ENCODE measurements at places on chromosomes 7 and 10.
A peak's percentile ranks its signal among the peaks of the same experiment; 100 is the strongest.

DNA sequence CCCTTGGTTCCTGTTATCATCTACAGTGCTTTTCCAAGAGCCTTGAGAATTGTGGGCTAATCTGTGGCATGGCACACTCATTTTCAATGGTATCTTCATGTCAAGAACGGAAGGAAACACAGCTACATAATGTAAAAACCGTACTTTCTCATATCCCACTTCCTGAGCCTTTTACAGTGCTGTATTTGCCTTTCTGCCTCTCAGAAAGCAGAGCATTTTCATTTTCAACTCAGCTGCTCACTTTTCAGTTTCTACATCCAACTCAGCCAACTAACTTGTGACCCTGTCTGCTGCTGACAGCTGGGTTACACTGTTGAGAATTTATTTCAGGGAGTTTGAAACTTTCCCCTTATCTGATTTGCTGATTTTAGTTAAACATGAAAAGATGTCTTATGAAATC is 875.8 kb upstream of the KCND2 start:
- no peaks in the 10 kb centered on the region for H3K36me3 ChIP-seq
- H3K27ac ChIP-seq, result no peak overlapping the region
- DNase-seq, result no peak

- no peaks in the 10 kb centered on the region for H3K27me3 ChIP-seq
- H3K27ac ChIP-seq, result no peak overlapping the region
- no peaks in the 10 kb centered on the region for H3K4me1 ChIP-seq
Measured at GRCh38 chr7:8601121-8601520, 167.7 kb downstream of the NXPH1 start.

DNA sequence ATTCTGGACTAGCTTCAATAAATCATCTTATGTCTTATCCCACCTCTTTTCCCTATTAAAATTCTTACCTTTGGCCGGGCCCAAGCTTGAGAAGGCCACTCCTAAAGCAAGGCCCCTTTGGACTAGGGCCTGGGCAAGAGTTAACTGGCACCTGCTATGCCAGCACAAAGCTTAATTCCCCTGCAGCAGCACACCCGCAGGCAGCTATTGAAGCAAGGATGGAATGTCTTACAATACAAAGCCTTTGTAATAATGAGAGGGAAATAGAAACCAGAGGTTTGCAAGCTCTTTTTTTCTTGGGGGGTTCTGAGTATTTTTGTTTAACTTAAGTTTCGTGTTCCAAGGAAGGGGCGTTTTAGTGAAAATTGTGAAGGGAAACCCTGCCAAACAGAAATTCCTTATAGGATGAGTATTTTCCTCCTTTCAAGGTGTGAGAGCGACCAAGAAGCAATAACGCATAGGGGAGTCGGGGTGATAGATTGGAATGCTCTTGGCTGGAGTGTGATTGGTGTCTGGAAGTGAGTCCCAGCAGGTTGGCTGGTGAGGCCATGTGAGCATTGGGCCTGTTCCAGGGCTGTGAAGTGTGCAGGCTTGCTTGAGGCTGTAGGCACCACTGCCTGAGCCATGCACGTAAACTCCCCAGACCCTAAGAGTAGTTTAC is 148.5 kb downstream of the KIAA1217 start:
- no peak for DNase-seq
- no peaks in the 10 kb centered on the region for H3K4me1 ChIP-seq
- H3K27me3 ChIP-seq, result no peaks in the 10 kb centered on the region
- no peak overlapping the region for H3K4me3 ChIP-seq
- no peaks in the 10 kb centered on the region for H3K36me3 ChIP-seq
- no peak overlapping the region for H3K27ac ChIP-seq

DNA sequence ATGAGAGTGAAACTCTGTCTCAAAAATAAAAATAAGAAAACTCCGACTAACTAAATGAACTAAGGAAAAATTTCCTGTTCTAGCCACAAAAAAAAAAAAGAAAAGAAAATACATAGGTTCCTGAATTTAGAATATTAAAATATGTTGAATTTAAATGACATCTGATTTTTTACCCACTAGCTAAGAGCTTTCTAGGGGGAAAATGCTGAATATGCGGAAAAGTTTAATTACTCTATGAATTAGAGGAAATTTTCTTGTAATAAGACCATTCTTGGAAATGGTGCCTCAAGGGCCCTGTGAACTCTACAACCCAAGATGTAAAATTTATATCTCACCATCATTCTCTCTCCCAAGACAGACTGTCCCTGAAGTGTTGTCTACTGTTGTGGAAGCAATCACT is 165.0 kb upstream of the CALN1 start:
- no peaks in the 10 kb centered on the region for H3K4me1 ChIP-seq
- H3K36me3 ChIP-seq, result no peaks in the 10 kb centered on the region
- H3K27me3 ChIP-seq, result no peaks in the 10 kb centered on the region

GRCh38 chr7:117784315-117784714 is 88.9 kb downstream of the CTTNBP2 start:
- H3K27me3 ChIP-seq, result no peaks in the 10 kb centered on the region
- no peak for DNase-seq
- H3K36me3 ChIP-seq, result no peaks in the 10 kb centered on the region
- no peak overlapping the region for H3K27ac ChIP-seq
- no peaks in the 10 kb centered on the region for H3K4me1 ChIP-seq

DNA sequence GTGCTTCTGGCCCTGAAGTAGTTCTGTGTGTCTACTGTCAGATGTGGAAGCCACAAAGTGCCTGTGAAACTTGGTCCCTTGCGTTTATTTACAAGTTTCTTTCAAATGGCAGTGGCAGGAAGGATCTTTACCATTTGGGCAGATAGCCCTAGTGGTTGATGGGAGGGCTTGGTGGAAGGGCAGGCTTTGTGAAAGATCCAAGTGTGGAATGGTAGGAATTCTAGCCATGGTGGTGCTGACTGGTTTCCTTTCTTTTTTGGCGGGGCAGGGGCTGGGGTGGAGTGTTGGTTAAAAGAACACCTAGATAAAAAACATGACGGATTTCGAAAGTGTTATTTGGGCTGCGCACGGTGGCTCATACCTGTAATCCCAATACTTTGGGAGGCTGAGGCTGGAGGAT is 27.0 kb downstream of the AUTS2 start:
- no peak overlapping the region for H3K4me3 ChIP-seq
- no peak for DNase-seq
- no peaks in the 10 kb centered on the region for H3K36me3 ChIP-seq
- H3K4me1 ChIP-seq, result no peaks in the 10 kb centered on the region

DNA sequence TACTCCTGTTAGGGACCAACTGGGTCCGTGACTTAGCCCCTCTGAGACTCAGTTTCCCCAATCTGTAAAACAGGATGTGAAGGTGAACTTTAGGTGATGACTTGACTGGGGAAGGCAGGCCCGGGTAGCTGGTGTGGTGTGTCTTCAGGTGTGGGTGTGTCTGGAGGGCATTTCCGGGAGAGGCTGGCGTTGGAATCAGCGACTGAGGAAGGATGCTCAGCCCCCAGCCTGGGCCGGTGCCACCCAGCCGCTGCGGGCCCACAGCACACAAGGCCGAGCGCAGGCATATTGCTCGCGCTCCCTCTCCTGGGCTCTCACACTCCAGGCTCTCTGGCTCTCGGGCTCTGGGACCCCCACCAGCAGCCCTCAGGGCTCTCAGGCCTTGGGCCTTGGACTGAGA is 31.7 kb upstream of the CNPY1 start:
- no peaks in the 10 kb centered on the region for H3K4me1 ChIP-seq
- no peaks in the 10 kb centered on the region for H3K36me3 ChIP-seq
- DNase-seq, result no peak
- H3K27me3 ChIP-seq, result peaks cover 19% of the 10 kb centered on the region
- H3K27ac ChIP-seq, result no peak overlapping the region

- no peaks in the 10 kb centered on the region for H3K36me3 ChIP-seq
- peak overlapping the region; percentile 91 for H3K27ac ChIP-seq
- H3K4me3 ChIP-seq, result peak overlapping the region; percentile 97
- H3K27me3 ChIP-seq, result no peaks in the 10 kb centered on the region
Measured at GRCh38 chr7:106285855-106286492, 1.2 kb upstream of the NAMPT start.

GRCh38 chr7:88132725-88133124 is 87.1 kb downstream of the SRI start:
- no peak overlapping the region for H3K27ac ChIP-seq
- H3K4me3 ChIP-seq, result no peak overlapping the region
- DNase-seq, result no peak
- H3K36me3 ChIP-seq, result no peaks in the 10 kb centered on the region
- no peaks in the 10 kb centered on the region for H3K27me3 ChIP-seq

DNA sequence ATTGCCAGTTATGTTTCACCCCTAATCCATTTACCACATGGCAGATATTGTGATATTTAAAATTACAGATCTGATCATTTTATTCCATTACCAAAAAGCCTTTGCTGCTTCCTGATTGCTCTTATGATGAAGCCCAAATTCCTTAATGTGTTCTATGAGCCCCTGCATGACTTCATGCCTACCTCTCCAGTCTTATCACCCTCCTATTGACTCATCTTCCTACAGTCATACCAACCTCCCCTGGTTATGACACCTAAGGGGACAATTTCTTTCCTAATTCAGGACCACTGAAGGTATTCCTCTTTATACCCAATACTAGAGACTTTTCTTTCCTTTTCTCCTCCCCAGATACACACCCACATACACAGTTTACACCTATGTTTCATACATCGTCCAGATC is 36.0 kb downstream of the TES start:
- DNase-seq, result no peak
- H3K27me3 ChIP-seq, result no peaks in the 10 kb centered on the region
- H3K27ac ChIP-seq, result no peak overlapping the region
- no peak overlapping the region for H3K4me3 ChIP-seq
- H3K36me3 ChIP-seq, result peaks cover 11% of the 10 kb centered on the region

DNA sequence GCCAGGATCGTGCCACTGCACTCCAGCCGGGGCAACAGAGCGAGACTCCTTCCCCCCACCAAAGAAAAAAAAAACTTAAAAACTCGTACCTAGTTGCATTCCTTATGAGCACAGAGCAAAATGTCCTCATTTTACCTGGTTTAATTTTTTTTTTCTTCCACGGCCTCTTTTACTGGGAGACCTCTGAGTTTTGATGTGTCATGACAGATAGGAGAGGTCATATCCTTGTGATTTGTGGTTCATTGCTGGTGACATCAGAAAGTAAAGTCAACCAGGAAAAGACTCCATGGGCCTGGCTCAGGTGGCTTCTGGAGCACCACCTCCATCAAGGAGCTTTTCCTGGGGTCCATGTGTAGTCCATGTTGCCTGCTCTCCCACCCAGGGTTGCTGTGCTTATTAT is 26.3 kb downstream of the GTF2I start:
- no peaks in the 10 kb centered on the region for H3K4me1 ChIP-seq
- H3K27ac ChIP-seq, result no peak overlapping the region
- no peak overlapping the region for H3K4me3 ChIP-seq
- no peak for DNase-seq
- no peaks in the 10 kb centered on the region for H3K27me3 ChIP-seq
- H3K36me3 ChIP-seq, result no peaks in the 10 kb centered on the region

DNA sequence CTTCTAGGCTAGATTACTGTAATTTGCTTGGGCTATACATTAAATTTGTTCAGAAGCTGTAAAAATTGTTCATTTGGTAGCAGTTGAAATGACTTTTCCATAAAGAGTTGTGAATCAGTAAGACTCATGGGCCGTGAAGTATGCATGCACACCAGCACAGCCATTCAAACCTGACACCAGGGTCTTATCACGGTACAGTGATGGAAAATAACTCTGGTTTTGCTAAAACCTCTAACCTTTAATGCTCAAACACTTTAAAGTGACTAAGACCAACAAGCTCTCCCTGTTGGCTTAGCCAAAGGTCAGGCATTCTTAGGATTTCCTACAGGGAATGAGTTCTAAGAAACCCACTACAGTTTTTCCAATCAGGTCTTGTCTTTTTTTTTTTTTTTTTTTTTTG is 11.5 kb downstream of the ARL3 start:
- no peaks in the 10 kb centered on the region for H3K27me3 ChIP-seq
- H3K4me1 ChIP-seq, result no peaks in the 10 kb centered on the region
- H3K36me3 ChIP-seq, result no peaks in the 10 kb centered on the region
- H3K27ac ChIP-seq, result no peak overlapping the region
- H3K4me3 ChIP-seq, result no peak overlapping the region
- DNase-seq, result no peak

GRCh38 chr7:60706-61105 is 131.7 kb upstream of the FAM20C start:
- no peak for DNase-seq
- H3K4me1 ChIP-seq, result no peaks in the 10 kb centered on the region
- no peaks in the 10 kb centered on the region for H3K27me3 ChIP-seq
- no peak overlapping the region for H3K4me3 ChIP-seq
- no peak overlapping the region for H3K27ac ChIP-seq

DNA sequence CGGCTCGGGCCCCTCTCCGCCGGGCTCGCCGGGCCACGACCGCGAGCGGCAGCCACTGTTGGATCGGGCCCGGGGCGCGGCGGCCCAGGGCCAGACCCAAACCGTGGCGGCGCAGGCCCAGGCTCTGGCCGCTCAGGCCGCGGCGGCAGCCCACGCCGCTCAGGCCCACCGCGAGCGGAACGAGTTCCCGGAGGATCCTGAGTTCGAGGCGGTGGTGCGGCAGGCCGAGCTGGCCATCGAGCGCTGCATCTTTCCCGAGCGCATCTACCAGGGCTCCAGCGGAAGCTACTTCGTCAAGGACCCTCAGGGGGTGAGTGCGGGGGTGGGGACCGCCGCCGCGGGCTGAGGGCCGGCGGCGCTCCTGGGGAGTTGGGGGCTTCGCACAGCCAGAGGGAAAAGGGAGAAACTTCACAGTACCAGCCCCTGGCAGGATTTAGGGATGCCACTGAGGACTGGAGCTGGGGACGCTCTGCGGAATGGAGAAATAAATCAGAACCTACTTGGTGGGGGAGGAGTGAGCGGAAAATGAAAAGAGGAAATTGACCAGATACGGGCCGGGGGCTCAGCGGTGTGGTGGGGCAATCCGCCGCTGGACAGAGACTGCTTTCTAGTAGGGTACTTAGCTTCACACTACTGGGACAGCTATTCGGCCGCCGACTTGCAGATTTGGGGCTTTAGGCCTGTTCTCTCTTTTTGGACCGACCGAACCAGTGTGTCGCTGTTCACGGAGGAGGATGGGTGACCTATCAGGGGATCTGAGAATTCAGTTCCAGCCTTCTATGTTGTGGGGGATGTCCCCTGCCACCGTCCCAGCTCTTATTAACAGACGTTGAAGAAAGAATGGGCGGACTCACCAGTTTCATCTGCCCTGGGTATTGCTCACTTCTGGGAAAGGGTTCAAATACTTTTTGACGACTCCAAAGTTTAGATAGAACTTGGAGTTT is 669 bp downstream of the PI4K2A start:
- peak overlapping the region; percentile 73 for H3K4me3 ChIP-seq
- DNase-seq, result peak; percentile 12
- peaks cover 10% of the 10 kb centered on the region for H3K4me1 ChIP-seq
- peaks cover 10% of the 10 kb centered on the region for H3K36me3 ChIP-seq
- H3K27me3 ChIP-seq, result no peaks in the 10 kb centered on the region

GRCh38 chr7:6146666-6147065 is 115.5 kb downstream of the ANKRD61 start:
- H3K36me3 ChIP-seq, result peaks cover 22% of the 10 kb centered on the region
- H3K27me3 ChIP-seq, result no peaks in the 10 kb centered on the region
- H3K4me1 ChIP-seq, result no peaks in the 10 kb centered on the region

Data from T-cell (primary cell).